ENCODE measurements at places on chromosomes 2 and 18. TPM values are rescaled to one million over a fixed set of nuclear protein-coding genes. Genes with fewer than 3 reads are reported as not detected.

DNA sequence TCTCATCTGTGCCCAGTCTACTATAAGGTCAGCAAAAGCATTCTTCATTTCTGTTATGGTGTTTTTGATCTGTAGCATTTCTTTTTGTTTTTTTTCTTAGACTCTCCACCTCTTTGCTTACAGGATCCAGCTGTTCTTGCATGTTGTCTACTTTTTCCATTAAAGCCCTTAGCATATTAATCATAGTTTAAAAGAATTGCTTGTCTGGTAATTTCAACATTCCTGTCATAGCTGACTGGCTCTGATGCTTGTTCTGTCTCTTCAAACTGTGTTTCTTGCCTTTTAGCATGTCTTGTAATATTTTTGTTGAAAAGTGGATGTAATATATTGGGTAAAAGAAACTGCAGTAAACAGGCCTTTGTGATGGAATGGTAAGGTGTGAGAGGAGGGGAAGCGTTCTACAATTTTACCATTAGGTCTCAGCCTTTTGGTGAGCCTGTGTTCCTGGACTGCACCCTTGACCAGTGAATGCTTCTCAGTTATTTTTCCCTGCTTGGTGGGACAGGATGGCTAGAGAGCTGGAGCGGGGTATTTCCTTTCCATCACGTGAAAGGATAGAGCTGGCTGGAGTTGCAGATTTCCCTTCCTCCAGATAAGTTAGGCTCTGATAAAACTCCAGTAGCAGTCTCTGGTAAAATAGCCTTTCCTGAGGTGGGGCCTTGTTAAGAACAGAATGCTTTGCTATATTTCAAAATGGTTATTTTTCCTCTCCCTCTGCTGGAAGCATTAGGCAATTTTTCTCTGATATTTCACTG, 65.4 kb downstream of the PLA2R1 start:
- DNase-seq = no peak

DNA sequence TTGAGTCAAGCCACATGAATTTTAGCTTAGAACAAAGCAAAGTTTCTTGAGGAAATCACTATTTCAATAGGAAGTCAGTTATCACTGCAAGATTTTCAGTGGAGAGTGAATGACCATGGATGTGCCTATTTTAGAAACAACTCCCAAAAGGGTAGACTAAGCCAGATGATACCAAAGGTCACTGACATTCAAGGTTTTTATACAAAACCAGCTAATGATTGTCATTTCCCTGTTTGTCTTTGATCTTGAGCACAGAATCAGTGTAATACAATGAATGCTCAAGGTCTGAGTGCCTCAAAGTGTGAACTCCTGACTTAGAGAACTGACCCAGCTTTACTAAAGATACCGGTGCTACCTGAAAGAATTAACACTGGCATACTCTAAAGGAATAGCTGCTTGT, 60.5 kb downstream of the CDH2 start:
- DNase-seq = no peak

NIFK gene
- polyA plus RNA-seq = 67.4 TPM

SLC5A7 gene
- polyA plus RNA-seq = 0.16 TPM

GRCh38 chr2:69275490-69275889, 111.5 kb downstream of the GFPT1 start:
- no peak for DNase-seq

GRCh38 chr2:71945603-71945959, 202.1 kb downstream of the CYP26B1 start:
- DNase-seq = no peak

DNA sequence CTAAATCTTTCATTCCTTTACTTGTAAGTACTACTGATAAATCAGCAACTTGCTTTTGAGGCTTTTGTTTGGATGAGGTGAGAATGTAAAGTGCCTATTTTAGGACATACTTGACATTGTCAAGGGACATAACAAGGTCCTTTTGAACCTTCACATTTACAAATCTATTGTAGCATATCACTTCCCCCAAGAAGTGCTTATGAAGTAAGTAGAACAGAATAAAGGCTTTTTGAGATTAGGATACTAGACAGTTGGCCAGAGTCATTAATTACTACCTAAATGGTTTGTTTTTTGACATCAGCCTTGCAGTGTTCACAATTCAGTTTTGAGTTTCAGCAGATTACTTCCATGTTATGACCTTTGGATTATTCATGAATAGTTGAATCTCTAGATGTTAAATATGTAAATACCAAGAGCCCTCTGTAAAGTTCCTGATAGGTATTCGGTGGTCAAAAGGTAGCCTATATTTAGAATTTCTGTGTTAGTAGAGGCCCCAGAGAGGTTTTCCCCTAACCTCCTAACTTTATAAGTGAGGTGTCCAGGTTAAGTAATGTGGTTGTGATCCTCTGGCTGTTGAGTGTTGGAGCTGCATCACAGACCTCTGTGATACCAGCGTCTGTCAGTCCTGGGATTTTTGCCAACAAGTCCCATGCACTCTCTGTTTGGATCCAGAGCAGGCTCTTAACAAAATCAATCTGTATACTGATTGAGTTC, 67.2 kb downstream of the LCLAT1 start:
- DNase-seq = peak; percentile 45

DNA sequence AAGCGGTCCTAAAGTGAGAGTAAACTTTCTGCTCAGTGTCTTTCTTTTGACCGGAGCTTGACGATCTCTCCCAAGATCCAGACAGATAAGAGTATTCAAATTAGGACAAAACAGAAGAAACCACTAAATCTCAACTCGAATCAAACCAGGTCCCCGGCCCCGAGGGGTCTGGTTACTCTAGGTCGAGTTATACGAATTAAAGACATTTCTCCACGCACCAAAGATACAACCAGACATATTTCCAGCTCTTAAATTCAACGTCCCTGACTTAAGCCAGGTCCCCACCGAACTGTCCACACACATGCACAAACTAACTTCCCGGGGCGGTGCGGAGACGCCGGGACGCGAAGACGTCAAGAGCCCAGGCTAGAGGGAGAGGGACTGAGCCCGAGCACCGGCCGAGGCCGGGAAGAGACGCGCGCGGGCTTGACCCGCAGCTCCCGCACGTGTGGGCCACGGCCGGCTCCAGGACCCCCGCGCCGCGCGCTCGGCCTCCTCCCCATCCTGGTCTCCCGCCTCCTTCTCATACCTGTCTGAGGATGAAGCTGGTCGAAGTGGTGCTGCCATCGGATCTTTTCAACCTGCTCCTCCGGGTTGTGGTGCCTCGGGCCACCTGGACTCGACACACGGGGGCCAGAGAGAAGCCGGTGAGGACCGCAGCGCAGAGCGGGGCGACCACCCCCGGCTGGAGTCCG, 896 bp downstream of the CACNB4 start:
- peak; percentile 24 for DNase-seq

- DNase-seq = no peak
These were observed 391.1 kb upstream of the MEX3C start for GRCh38 chr18:51588616-51589015.

BOLL gene
- not detected for polyA plus RNA-seq

- no peak for DNase-seq
These were observed 48.1 kb downstream of the LHCGR start for GRCh38 chr2:48707466-48707865.

GRCh38 chr18:74329688-74330205, 14.1 kb downstream of the C18orf63 start:
- DNase-seq = no peak

DNA sequence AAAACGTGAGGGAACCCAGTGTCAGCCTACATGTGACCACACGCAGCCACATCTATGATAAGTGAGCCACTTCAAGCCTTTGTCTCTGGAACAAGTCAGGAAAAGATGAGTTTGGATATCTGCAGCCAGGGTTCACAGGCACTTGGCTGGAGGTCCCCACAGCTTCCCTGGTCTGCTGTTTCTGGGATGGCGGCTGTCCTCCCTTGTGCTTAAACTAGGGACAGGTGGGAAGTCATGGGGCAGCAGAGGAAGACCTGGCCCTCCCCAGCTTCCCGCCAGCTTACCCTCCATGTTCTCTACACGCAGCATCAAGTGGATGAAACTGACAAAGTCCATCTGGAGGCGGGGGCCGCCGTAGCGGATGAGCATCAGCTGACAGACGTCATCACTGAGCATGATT, 38.5 kb upstream of the GALNT14 start:
- no peak for DNase-seq

GRCh38 chr2:26255759-26256384, 11.1 kb downstream of the HADHB start:
- DNase-seq = no peak

DNA sequence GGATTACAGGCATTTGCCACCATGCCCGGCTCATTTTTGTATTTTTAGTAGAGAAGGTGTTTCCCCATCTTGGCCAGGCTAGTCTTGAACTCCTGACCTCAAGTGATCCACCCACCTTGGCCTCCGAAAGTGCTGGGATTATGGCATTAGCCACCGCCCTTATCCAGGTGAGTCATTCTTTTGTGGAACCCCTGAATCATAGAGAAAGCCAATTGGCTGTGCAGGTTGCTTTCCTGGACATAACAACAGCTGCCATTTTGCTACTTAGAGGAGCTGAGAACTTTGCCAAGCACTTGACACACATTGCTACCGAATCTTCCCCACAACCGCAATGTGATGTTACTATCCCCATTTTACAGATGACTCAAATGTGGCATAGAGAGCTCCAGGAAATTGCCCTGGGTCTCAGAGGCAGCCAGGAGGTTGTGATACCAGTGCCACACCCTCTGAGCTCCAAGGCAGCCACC, 36.0 kb downstream of the SETBP1 start:
- DNase-seq = no peak

GRCh38 chr2:188964976-188965546, 9.1 kb upstream of the COL3A1 start:
- DNase-seq = no peak

DNA sequence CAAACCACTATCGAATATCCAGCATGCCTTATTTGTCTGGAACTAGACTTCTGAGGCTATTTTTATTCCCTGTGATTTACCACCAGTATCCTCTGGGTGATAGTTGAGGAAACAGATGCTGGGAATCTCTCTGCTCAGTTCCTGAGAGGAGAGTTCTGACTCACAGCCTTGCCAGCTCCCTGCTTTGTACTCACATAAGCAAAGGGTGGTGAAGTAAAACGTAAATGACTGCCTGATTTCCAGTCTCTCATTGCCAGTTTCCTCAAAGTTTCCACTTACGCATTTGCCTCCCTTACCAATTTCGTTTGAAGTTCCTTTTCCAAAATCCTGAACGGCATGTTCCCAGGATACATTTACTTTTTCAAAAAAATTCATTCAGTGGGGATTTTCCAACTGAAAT, 69.2 kb upstream of the HNRNPA3 start:
- no peak for DNase-seq

DNA sequence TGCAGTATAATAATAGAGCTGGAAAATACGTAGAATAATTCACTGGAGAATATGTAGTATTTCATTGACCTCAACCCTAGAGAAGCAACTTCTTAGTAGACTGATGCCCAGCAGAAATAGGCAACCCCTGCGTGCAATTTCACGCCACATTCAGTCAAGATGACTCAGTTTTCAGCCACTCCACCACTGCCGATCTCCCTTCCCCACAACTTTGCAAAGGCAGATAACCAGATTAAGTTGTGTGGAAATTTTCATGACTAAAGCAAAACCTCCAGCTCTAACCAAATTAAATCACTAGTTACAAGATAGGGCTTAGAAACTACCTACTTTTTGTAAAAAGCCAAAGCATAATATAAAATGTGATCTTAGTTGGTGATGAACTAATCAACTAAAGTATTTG, 63.3 kb upstream of the STK17B start:
- DNase-seq = no peak

GRCh38 chr2:59774821-59775433, 778.5 kb downstream of the BCL11A start:
- DNase-seq = no peak

DNA sequence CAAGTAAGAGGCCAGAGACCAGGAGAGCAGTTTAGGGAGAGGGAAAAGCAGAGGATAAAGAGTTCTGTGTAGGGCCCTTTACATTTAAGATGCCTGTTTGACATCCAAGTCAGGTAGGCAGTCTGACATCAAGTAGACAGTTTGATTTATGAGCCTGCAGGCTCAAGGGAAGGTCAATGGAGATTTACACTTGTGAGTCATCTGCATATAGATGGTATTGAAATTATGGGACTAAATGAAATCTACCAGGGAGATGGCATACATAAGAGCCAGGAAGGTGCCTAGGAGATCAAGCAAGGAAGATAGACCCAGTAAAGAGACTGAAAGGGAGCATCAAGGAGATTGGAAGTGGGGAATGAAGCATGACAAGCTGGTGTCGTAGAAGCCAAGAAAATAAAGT, 212.4 kb upstream of the PKDCC start:
- DNase-seq = no peak

DNA sequence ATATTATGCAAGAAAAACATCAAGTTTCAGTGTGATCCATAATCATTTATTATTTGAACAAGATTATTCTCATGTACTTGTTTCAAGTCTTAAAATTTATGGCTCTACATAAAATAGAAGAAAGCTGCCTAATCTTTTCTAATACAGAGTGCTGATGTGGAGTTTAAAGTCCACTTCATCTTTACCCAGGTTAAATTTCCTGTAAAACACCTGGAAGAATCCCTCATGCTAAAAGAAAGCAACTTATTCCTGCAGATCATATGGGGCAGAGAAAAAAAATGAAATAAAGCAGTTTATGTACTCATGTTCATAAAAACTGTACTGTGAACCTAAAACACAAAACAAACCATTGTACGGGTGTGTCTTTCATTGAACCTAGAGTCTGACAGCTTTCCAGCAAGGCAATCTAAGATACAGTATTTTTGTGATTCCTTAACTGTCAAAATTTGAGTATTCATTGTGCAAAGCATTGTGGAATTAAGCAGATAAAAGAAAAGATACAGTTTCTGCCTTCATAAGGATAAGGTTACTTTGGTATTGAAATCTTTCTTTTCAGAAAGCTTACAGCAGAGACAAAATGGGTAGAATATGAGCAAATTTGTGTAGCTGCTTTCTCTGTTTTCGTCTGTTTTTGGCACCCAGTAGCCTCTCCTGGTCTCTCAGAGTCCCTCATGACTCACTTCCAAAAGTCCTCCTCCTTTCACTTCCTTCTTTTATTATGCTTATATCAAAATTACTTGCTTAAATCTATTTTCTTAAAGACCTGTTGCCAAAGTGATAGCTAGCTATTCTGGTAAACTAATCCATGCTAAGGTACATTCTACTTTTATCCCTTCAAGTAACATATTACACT, 26.9 kb upstream of the GLS start:
- DNase-seq = no peak

GRCh38 chr18:50969448-50969847, 1.6 kb downstream of the ELAC1 start:
- DNase-seq = no peak

DNA sequence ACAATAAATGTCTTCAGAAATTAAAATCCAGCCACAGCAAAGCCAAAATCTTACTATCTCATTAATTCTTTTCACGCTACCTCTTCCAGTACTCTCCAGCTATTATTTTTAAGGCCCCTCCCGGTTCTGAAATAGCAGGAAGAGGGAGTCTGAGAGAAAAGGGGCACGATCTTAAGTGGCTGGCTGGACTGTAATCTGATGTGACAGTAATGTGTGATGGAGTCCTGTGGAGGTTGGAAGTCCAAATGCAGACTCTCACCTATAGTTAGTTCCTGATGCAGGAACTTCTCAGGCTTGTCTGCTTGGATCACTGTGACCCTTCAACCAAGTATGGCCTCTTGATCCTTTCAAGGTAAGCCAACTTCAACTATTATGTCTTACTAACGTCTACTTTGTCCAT, 43.2 kb downstream of the SMAD2 start:
- DNase-seq = no peak
